Breast epithelium (tissue), 4 donors: ENCODE measurements at places on chromosomes 12 and 14. TPM values are rescaled to one million over a fixed set of nuclear protein-coding genes. Genes with fewer than 3 reads are reported as not detected.

DNA sequence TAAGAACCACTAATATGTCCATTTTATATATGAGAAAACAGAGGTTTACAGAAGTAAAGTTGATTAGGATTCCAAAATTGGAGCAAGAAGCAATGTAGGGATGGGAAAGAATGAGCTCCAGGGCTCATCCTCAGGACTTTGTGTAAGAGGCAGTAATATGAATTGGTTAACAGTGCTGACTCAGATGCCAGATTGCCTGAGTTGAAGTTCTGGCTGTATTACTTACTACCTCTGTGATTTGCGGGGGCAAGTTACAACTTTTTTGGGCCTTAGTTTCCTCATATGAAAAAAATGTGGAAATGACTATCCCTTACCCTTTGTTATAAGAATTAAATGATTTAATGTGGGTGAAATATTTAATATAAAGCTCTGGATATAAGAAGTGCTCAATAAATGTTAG is 35.1 kb upstream of the PPP2R5E start:
- DNase-seq, result no peak

The LIMA1 gene
- 156 TPM for total RNA-seq

DNA sequence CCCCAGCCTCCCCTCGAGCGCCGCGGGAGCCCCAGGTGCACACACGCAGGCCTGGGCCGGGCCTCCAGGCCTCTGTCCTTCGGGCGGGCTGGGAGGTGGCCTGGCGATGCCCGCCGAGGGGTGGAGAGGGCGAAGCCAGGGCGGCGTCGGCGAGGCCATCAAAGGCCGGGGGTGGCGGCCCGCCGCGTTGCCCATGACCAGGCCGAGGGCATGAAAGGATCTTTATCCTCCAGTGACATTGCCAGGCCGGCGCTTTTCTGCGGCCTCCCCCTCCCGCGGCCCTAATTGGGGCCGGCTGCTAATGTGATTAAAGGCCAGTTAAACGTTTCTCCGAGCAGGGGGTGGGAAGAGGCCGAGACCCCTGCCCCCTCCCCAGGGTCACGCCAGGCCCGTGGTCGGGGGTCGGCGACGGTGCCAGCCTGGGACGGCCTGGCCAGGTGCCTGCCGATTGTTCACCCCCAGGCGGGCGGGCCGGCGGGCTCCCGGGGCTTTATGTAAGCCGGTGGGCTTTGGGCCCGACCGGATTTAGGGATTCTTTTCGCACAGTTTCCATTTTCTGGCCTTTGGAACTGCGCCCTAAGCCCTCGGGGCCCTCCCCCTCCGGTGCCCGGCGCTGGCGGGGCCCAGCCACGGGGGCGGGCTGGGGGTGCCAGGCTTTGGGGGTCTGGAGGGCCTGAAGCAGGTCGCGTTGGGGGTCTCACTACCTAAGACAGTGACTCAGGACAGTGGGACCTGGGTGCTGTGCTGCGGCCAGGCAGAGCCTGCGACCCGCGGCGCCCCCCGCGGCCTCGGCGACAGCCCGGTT is 103.2 kb upstream of the DIO3 start:
- no peak for DNase-seq

DNA sequence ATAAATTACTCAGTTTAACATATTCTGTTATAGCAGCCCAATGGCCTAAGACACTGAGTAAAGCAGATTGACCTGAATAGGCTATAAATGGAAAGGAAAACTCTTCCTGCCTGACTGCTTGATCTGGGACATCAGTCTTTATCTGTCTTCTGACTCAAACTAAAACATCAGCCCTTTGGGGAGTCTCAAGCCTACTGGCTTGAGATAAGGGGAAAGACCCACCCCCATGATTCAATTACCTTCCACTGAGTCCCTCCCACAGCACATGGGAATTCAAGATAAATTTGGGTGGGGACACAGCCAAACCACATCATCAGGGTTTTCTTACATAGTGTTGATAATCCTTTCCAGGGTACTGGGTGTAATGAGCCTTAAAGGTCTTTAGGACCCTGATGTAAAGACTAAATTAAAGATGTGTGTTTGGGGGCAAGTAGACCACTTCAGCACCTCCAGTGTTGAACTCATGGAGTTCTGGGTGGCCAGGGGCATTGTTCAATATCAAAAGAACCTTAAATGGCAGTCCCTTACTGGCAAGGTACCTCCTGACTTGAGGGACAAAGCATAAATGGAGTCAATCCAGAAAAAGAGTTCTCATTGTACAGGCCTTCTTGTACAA is 67.8 kb downstream of the TSHR start:
- DNase-seq, result no peak

- no peak for DNase-seq
Measured at GRCh38 chr12:34304001-34304400, 281.7 kb downstream of the ALG10 start.

DNA sequence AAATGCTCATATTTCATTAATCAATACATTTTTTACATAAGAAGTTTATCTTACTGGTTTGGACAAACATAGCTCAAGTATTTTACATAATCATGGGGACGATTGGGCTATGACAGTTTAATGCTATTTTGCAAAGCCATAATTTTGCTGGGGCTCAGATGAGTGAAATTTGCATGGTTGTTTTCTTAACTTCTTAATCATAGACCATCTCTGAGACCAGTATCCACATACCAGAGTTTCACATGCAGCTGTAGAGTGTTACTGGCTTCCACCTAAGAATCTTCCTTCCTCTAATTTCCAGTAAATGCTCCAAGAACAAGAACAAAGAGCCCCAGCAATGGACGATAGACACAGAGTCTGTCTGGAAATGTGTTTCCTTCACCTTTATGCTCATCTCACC is 303.0 kb upstream of the TMEM132C start:
- no peak for DNase-seq

DNA sequence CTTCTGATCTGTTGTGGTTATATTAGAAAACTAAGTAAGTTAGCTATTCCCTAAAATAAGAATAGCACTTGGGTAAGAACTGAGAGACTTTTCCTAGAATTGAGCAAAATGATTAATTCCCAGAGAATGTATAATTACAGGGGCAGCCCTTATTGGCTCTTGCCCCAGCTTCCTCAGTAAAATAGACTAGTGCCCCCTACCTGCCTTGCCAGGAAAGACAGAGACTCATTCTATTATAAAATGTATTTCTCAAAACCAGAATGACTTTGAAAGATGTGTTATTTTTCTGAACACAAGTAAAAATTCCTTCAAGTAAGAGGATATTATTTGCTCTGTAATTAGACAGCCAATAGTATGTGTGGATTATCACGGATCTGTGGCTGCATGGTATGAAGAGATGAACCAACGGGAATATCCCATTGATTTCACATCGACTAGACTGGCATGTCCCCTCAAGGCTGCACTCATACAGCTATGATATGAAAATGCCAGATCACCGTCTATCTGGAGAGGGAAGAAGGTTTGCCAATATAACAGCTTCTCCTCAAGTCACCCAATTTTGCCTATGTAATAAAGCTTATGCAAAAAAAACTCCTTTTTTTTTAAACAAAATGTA is 7.4 kb upstream of the GLRX5 start:
- no peak for DNase-seq

The FSCB gene
- total RNA-seq, result 1.6 TPM

The PTGER2 gene
- total RNA-seq, result 1.8 TPM

DNA sequence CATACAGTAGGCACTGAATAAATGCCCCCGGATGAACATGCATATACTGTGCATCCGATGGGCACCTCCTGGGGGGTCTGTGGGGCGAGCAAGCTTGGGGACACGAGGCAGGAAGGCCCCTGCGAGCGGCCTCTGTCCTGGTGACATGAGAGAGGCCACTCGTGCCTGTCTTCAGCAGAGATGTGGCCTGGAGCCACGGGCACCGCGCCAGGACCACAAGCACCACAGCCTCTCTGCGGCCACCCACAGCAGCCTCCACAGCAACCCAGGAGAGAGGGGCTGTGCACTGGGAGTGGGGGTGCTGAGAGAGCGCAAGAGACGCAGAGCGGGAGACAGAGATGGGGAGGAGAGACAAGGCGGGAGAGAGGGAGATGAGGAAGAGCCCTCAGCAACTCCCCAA is 118.5 kb downstream of the RFLNA start:
- no peak for DNase-seq

The OTOGL gene
- total RNA-seq, result 1.3 TPM

The OTX2 gene
- total RNA-seq, result not detected

DNA sequence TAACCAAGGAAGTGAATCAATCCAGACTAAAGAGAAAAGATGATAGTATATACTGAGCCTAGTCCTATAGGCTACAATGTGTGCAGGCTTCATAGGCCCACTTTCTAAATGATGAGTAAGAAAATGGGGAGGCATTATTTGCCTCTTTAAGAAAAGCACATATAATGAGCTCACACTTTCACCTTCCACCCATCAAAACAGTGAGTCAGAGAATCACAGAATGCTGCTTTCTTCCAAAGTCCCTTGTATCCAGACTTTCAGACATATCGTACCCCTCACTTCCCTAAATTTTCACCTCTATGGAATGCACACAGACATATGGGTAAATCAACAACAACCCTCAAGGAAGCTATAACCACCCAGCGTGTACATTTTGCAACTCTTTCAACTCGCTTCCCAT is 286.4 kb upstream of the PRKD1 start:
- DNase-seq, result no peak

The TCL1B gene
- not detected for total RNA-seq
